ENCODE measurements at places on chromosomes 6 and 20.

DNA sequence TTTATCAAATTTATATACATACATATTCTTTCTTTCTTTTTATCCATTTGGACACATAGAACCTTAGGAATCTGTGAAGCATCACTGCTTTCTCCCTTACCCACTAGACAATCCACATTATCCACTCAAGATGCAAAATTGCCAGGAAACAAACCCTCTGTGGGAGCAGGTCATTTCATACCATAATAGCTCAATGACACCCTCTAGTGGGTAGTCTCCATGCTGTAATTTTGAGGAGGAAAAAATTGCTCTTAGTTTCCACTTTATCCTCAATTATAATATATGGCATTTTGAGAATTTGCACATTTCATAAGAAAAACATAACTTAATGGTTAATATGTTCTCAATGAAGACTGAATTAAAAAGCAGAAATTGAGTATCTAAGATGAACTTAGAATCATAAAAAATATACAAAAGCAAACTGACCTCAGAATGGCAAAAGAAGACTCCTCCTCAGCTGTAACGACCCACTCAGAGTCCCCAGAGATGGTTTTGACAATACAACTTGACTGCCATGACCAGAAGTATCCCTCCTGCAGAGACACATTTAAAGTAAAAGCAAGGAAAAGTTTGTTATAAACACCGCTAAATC lies 164.1 kb downstream of the FRK start:
- no peak for DNase-seq

- no peak for DNase-seq
These were observed 38.6 kb upstream of the GMPR start for GRCh38 chr6:16199804-16200203.

DNA sequence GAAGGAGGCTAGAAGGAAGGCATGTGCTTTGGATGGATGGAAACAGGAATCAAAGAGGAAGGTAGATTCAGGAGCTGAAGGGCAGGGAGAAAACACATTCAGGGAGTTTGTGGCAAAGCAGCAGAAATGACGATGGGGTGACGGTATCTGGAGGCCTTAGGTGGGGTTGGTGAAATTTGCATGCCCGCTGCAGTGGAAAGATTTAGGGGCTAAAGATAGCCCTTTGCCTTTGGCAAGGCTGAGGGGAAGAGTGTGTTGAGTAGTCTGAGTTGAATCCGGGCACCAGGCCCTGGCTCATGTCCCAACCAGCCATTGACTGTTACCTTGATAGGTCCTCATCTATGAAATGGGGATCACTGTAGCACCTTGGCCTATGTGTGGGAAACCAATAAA lies 1.3 kb downstream of the GZF1 start:
- no peak for DNase-seq

DNA sequence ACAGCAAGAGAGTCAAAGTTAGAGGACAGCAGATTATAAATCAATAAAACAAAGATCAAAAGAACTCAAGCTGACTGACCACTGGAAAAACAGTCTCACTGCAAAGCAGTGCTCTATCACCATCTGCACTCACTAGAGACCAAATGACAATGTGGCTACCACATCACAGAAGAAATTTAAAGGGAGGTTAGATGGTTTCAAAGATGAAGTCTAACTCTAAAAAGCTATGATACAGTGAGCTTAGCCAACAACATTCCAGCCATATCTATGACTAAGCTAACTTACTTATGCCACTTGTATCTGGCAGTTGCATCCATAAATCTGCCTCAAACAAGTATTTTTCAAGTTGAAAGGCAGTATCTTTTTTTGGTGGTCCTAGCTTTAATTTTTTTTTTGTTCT lies 68.6 kb downstream of the ARHGAP18 start:
- no peak for DNase-seq

DNA sequence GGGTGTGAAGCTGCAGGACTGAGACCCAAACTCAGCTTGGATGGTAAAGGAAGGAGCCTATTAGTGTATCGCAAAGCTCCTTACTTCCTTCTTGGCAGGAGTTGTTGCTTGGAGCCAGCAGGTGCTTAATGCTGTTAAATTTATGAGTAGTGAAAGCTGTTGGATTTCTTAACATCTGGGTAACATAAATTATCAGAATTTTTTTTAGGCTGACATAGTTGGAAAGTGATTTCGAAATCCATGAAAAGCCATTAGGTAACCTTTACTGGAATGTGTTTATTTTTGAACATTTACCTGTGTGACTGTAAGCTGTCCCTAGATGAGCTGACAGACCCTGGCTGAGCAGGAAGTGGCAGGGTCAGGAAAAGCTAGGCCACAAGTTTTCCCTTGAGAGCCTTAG lies 470.4 kb upstream of the SLC35B3 start:
- no peak for DNase-seq
